ENCODE measurements at places on chromosomes 12 and 14.

DNA sequence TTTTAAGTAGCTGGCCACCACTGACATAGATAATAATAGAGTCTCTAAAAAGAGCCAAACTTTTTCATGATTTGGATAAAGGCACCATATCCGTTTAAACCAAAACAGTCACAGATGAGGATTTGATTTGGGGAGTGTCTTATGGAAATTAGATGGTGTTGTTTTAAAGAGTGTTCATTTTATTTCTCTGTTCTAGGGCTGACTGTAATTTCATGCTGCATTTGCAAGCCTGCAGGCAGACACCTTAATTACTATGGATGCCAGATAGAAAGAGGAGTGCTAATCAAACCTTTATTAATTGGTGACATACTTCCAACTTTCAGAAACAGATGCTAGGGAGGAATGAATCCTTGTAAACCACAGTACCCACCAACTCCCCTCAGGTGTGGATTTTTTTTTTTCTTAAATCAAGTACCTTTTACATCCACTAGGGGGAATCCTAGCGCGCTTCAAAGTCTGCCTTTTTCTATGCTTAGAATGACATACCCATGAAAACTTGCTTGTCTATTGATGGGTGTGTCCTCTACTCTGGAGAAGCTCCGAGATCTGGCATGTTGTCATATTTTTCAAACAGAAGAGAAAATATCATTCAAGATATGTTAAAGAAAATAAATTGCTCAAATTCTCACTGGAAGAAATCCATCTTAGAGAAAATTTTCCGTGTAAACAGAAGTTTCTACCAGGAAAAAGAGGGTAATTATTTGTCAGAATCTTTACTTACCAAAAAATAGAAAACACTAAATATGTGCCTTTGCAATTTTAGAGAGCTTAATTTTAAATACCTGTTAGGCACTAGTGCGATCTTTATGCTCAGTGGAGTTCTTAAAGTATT is 14.2 kb upstream of the PLXNC1 start:
- peak; percentile 76 for DNase-seq

DNA sequence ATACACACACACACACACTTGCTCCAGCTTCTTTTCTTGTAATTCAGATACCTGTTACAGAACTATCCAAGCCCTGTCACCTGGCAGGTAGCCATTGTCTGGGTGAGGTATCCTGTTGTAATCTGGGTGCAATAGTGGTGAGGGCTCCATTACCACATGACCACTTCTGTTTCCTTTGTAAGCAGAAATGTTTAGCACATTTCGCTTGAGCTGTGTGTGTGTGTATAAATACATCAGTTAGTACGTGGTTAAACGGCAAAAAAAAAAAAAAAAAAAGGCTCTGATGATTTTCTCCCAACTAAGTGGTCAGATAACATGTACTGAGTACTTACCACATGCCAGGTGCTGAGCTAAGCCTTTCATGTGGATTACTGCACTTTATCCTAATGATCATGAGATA is 129.3 kb upstream of the SSTR1 start:
- DNase-seq: no peak

- DNase-seq: no peak
Measured at GRCh38 chr12:66321435-66321834, 19.1 kb downstream of the HELB start.

GRCh38 chr12:51788876-51789275 is 59.6 kb downstream of the FIGNL2 start:
- no peak for DNase-seq

DNA sequence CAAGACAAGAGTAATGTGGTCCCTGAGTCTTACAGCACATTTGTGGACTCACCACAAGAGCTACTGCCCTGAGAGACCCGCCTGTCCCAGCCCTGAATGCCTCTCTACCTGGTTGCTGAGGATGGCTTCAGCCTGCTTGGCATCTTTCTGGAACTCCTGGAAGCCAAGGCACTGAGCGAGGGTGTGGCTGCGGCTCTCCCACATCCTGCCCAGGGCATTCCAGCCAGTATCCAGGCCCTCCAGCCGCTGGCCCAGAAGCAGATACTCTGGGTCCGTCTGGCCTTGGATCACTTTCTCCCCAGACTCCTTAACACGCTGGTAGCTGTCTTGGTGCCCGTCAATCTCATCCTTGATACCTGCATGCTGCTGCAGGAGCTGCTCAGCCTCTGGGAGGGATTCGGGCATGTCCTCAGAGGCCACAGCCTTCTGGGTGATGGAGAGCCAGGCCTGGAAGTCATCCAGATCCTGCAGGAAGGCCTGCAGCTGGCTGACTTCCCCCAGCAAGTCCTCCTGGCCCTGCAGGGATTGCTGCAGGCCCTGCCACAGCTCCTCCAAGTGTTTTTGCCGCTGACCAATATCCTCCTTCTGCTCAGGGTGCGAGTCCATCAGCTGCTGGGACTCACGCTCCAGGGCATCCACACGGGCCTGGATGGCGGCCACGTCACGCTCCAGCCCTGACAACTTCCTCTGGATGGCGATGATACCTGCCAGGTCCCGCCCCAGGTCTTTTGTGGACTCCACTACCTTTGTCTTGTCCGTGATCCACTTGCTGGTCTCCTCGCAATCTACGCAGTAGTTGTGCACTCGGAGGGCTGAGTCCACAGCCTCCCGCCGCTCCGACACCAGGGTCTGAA is 82.3 kb downstream of the PLEKHG3 start:
- DNase-seq: no peak

GRCh38 chr12:55744340-55745030 is 1.6 kb downstream of the GDF11 start:
- DNase-seq: no peak

GRCh38 chr12:104855599-104855998 is 102.5 kb downstream of the SLC41A2 start:
- DNase-seq: peak; percentile 34

DNA sequence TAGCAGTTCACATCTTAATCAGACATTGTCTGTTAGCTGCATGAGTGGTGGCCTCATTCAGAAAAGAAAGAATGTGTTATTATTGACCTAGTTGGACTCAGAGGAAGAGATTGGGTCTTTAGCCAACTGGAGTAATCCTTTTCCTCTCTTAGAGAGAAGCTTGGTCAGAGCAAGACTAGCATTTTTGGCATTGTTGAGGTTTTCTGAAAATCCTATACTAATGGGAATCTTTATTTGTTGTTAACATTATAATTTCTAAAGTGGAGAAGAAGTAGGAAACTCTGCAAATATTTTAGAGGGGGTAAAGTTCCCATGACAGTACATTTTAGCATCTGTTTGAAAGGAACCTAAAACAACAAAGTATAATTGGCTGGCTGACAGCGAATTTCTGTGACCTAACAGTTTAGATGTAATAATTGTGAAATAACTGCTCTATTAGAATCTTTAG is 9.7 kb downstream of the TOX4 start:
- no peak for DNase-seq
